ENCODE measurements at places on chromosomes 7 and 10.

GRCh38 chr7:157139810-157140510, 1.2 kb downstream of the UBE3C start:
- no peak for DNase-seq

- DNase-seq = no peak
Measured at GRCh38 chr10:71747039-71747531, 26.2 kb downstream of the VSIR start.

DNA sequence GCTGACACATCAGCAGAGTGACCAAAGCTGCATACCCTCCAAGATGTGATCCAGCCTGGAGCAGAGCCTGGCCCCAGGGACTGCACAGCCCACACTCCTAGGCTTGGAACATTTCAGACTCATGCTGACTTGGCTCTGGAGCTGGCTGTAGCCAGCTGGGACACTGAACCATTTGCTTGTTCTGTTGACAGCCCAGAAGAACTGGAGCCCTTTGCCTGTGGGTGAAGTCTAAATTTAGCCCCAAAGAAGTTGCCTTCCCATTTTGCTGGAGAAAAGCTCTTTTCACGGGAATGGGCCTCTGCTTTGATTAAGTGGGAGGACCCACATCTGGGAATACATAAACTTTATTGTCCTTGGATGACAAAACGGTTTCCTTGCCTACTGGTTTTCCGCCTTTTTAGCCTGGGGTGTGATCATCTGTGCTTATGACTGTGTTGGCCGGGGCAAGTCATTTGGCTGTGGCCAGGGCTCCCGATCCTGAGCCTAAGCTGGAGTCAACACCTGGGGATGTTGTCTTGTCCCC, 186.2 kb upstream of the BMPER start:
- no peak for DNase-seq

GRCh38 chr7:88116235-88116795, 103.5 kb downstream of the SRI start:
- no peak for DNase-seq

- no peak for DNase-seq
Measured at GRCh38 chr10:28058746-28059145, 59.9 kb upstream of the ODAD2 start.

- no peak for DNase-seq
Measured at GRCh38 chr10:35042783-35043182, 47.4 kb downstream of the CUL2 start.
